ENCODE measurements at places on chromosomes 2 and 18.

- no peak for DNase-seq
These were observed 6.1 kb downstream of the DOK1 start for GRCh38 chr2:74560591-74560990.

DNA sequence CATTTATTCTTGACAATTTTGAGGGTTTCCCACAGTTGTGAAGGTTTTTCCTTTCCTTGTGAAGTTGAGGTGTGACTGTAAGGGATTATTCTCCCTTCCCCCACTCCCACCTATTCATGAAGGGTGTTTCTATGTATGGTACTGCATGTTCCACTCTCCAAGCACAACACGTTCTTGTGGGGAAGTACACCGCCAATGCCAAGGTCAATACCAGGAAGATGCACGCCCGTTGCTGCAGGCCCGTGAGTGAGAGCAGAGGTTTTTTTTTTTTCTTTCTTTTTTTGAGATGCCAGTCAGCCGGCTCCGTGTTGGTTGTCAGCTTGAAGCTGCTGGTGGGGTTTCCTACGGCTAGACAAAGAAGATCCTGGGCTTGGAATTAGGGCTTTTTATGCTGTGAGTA lies 38.6 kb upstream of the EPHA4 start:
- DNase-seq: no peak

DNA sequence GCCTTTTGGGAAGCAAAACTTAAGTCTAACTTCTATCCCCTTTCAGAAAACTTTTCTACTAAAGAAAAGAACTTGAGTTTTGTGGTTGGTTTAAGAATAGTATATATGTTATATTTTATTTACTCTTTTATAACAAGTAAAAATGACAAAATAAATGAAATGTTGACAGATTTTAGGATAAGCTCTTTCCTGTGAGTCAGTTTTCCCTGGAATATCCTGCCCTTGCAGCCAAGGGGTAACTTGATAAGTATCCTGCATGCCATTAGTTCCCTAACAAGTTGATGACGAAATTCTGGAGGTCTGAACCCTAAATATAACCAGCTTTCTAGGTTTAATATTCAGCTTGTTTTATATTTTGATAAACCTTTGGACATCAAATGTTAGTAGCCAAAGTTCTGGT lies 7.3 kb upstream of the HTR2B start:
- peak; percentile 24 for DNase-seq

DNA sequence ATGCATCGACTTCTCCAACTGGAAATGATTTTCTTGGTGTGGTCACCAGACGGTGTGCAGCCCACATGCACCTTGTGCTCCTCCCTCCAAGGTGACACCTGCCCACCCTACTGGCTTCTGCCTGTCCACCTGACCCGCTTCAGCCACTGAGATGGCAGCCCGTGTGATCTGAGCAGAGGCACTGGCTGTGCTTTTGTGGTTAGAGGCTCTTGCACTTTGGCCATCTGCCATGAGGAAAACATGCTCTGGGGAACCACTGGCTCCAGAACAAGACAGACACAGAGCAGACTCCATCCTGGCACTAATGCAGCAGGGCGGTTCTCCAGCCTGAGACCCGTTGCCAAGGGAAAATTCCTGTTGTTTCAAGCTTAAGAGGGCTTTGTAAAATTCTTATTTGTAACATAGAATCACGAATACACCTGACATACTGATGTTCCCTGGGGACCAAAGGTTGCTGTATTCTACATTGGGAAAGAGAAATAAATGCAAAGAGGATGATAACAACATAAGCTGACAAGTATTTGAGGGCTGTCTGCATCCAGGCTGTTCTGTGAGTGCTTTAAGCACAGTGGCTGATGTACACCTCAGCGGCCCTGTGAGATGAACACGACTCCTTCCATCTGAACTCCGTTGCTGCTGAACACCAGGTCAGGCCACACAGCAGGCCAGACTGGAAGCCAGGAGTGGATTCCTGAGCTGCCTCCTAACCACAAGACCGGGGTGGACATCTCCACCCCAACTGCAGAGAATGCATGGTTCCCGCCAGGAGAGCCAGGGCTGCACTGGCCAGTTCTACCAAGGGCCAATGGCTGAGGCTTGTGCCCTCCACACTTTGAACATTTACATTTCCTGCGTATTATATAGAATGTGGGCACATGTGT lies 820.4 kb downstream of the GALR1 start:
- DNase-seq: no peak

DNA sequence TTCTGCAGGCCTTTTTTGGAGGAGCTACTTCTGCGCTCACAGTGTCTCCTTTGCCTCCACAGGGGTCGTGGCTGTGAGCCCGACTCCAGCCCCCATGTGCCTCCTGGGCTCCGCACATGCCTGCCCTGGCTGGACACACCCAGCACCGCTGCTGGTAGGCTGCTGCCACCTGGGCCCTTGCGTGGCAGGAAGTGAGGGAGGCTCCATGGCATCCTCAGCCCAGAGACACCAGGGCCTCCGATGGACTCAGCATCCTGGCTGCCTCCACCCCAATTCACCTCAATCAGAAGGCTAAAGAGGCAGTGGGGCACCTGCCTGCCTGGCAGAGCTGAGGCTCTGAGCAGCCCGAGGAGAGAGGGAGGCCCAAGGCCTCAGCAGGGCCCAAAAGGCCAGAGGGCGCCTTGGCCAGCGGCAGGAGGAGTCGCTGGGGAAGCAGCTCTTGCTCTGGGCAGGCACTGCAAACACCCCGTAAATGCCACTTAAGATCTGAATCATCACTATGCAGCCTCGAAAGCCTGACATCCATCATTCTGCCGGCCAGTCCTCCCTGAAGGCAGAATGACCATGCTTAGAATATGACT lies 68.3 kb upstream of the OTOS start:
- no peak for DNase-seq

DNA sequence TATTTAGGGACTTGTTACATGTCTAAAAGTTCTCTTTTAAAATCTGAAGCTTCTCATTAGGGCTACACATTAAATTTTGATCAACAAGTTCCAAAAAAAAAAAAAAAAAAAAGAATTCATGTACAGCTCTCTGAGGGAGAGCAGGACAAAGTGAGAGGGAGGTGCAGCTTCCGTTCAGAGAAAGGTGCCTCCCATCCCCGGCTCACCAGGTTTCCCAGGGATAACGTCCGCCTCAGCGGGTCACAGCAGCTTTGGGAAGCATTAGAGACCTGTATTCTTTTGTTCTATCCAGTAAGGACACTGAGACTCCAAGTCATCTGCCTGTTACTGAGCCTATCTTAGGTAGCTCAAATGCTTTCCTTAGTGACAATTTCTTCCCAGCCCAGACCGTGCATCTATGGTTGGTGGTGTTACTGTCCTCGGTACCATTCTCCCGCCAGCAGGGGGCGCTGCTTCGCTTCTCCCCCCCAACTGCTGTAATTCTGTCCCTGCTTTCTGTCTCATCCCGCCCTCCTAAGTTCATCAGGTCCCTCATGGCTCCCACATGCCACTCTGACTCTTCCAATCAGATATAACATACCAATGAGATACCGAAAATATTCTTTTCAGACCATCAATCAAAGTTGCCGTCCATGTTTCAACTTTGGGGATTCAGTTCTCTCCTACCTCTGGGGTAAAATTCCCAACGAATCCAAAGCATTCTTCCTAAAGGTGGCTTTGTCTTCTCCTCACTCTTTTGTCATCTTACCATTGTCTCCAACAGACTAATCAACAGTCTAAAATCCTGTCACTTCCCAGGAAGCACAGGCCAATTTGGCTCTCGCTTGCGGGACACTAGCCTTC lies 466.5 kb downstream of the METTL4 start:
- peak; percentile 85 for DNase-seq

- peak; percentile 80 for DNase-seq
These were observed 149.6 kb downstream of the IRS1 start for GRCh38 chr2:226649871-226650660.

DNA sequence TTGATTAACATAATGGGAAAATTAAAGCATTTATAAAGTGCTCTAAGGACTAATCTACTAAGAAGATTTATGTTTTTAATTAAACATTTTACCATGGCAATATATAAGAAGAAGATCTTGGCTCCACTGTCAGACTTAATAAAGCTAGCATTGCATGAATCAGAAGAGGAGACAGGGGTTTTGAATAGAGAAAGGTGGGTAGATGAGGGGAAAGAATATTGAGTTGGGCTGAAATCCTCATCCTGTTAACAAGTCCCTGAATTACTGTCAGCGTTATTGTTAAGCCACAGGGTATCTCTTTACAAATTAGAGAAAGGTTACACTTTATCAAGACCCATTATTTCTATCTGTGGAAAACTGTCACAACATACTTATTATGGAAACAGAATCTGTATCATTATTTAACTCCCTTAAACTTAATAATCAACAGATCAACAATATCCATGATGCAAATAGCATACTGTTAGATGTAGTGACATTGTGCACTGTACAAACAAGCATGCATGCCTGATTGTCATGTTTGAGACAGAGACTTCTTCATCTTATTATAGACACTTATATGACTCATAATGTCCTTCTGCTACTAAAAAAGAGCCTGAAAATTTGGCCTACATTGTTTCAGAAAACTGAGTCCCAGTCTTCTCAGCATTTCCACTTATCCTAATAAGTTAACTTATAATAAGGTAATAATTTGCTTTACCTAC lies 304.1 kb downstream of the NRXN1 start:
- DNase-seq: no peak

DNA sequence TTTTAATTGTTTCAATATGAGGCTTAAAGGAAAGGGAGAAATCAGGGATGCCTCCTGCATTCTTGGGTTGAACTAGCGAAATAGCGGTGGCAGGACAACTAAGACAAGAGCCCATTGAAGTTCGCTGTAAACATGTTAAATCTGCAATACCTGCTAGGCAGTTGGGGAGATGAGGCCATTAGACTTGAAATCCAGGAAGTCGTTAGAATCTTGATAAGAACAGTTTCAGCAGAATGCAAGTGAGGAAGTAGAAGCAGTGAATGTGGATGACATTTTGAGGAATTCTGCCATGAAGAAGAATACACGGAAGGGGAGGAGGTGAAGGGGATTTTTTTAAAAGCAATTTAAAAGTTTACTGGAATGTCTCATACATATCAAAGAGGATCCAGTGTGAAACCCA lies 109.7 kb downstream of the LPIN1 start:
- no peak for DNase-seq

GRCh38 chr2:150732064-150732463 lies 244.6 kb upstream of the RND3 start:
- DNase-seq: peak; percentile 41

- DNase-seq: peak; percentile 35
These were observed 11.2 kb downstream of the SLC40A1 start for GRCh38 chr2:189569295-189569910.

DNA sequence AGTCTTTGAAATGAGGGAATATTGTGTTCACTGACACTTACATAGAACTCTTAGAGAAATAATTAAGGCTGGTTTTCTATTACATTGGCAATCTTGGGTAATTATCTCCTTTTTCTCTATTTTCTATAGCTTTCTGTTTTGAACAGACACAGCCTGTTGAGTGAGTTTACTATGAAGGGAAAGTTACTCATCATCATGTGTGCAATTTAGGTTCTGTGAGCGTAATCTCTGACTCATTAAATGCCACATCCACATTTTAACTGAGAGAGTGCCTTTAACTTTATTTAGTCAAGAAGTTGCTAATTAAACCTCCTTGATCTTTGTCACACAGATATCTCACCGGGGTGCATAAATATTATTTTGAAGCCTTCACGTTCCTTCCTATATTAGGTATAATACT lies 174.0 kb upstream of the SLC8A1 start:
- DNase-seq: peak; percentile 26

DNA sequence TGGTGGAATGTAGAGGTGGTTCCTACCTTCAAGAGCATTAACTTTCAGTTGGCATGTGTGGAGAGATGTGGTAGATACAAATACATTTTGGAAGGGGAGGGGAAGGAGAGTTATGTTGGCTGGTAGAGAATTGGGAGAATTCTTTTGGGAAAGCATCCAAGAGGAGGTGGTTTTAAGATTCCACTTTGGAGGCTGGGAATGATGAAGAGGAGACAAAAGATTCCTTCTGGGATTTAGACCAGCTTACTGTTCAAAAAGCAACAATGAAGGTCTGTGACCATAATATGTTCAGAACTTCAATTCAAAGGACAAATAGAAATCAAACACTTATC lies 120.8 kb upstream of the FOSL2 start:
- peak; percentile 22 for DNase-seq

- peak; percentile 99 for DNase-seq
These were observed at the start of gene SKA1 for GRCh38 chr18:50374753-50375391. SKA1 (plus strand) TSS chr18:50375046; CDS start chr18:50375831, 785 bp downstream.

- no peak for DNase-seq
These were observed 322.3 kb upstream of the TCF4 start for GRCh38 chr18:55910296-55910695.

DNA sequence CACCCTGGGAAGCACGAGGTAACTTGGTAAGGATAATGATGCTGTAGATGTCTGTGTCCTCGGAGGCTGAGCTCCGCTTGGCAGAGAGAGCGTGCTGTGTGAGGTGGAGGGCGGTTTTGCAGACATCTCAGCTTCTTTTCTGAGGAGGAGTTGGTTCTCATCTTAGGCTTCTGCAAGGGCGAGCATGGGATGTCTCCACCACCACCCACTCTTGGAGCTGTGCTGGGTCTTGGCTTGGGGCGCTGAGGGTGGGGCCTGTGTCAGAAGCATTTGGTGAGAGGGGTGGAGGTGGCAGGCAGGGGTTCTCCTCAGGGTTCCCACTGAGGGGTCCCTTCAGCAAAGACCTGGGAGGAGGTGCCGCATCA lies 9.2 kb downstream of the OXER1 start:
- peak; percentile 39 for DNase-seq

DNA sequence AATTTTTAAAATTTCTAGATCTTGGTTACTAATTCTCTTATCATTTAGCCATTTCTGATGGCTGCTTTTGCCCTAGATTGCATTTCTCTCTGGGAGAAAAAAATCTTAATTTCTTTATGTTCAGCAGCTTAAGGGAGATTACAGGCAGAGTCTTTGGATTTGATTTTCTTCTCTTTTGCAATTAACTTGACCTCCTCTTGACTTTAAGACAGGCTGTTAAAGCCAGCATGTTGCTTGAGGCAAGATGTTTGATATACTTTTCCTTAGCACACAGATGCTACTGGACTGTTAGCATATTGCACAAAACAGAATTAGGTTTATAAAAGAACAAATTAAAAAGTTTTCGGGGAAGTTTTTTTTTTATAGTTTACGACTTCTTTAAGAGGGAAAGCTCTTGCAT lies 50.0 kb downstream of the XRCC5 start:
- DNase-seq: no peak

DNA sequence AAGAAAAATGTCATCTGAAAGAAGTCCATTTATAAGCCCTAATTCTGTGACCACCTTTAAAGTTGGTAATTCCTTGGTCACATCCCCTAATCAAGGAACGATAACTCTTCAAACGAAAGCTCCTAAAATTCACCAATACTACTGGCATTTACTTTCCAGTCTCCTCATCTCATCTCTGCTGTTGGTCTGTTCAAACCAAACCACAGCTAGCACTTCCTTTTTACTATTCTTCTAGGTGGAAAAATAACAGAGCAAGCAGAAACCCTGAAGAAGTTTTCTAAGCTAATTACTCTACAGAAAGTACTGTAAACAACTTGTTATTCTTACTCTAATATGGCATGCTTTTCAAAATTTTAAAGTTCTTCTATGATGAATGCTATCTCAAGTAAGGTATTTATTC lies 21.6 kb downstream of the TIA1 start:
- no peak for DNase-seq

Data from GM03348 (cell line).